ENCODE measurements at places on chromosomes 3 and 15.

DNA sequence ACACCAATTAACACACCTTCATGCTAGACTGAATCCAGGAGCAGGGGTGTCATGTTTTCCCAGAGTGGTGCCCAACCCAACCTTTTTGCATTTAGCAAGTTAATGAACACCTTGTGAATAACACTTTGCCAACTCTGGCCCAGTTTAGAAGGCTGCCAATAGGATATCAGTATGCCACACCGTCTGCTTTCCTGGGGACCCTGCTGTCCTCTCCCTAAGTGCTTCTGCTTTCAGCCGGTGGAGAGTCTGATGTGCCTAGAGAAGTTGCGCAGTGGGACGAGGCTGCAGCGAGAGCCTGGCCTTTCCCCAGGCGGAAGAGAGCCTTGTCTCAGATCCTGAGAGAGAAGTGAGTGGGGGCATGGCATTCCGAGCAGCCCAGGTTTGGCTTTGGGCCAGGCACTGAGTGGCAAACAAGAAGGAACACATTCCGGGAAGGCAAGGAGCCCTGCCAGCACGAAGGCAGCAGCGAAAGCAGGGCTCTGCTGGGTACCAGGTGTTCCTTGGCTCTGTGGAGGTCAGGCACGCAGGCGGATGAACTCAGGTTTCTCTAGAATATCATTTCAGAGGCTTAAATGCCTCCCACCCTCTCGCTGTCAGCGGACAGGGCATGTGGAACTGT, 36.9 kb downstream of the SENP8 start:
- H3K27me3 ChIP-seq = no peaks in the 10 kb centered on the region
- no peaks in the 10 kb centered on the region for H3K36me3 ChIP-seq
- H3K4me1 ChIP-seq = peaks cover 25% of the 10 kb centered on the region
- peak; percentile 90 for DNase-seq

GRCh38 chr3:17054301-17054981, 169.7 kb downstream of the PLCL2 start:
- H3K4me3 ChIP-seq = no peak overlapping the region
- H3K27ac ChIP-seq = no peak overlapping the region
- H3K27me3 ChIP-seq = no peaks in the 10 kb centered on the region
- no peaks in the 10 kb centered on the region for H3K4me1 ChIP-seq
- DNase-seq = no peak

DNA sequence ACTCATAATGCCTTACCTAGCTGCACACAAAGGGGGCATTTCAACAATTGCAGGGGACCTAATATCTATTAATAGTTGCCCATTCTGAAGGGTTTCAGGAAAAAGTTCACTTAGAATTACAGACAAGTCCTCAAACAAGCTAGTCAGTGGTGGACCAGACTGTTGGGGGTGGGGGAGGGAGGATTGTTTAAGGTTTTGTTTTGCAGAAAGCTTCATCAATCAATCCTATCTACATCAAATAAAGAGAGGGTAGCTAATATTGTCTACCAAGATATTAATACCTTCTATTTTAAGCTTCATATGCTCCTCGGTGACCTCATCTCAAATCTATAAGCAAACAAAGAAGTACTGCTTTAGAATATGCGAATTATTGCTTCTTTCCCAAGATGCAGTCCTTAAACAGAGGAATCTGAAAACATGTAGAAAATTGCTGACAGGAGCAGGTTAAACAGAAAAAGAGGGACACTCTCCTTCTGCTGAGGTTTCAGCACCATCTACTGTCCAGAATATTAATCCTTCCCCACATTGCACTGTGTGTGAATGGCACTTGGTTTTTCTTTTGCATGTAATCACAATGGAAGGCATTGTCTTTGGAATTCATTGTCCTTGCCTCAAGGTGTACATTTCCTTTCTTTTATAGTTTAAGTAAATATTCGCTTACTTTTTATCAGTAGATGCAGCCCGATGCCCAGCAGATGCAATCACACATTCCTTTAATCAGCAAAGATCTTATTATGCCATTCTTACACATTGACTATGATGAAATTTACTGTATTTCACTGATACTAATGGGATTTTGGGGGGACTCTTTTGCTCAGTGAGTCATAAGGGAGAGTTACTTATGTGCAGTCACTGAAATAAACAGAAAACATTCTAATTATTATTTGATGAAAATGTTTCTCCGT, 94.7 kb downstream of the IL5RA start:
- DNase-seq = no peak
- no peak overlapping the region for H3K4me3 ChIP-seq
- H3K4me1 ChIP-seq = no peaks in the 10 kb centered on the region
- no peak overlapping the region for H3K27ac ChIP-seq
- H3K36me3 ChIP-seq = no peaks in the 10 kb centered on the region
- no peaks in the 10 kb centered on the region for H3K27me3 ChIP-seq

- no peak overlapping the region for H3K27ac ChIP-seq
- H3K4me1 ChIP-seq = no peaks in the 10 kb centered on the region
- no peak overlapping the region for H3K4me3 ChIP-seq
- peaks cover 77% of the 10 kb centered on the region for H3K36me3 ChIP-seq
- no peaks in the 10 kb centered on the region for H3K27me3 ChIP-seq
- no peak for DNase-seq
Observed at GRCh38 chr15:80179025-80179759, 26.4 kb downstream of the FAH start.

DNA sequence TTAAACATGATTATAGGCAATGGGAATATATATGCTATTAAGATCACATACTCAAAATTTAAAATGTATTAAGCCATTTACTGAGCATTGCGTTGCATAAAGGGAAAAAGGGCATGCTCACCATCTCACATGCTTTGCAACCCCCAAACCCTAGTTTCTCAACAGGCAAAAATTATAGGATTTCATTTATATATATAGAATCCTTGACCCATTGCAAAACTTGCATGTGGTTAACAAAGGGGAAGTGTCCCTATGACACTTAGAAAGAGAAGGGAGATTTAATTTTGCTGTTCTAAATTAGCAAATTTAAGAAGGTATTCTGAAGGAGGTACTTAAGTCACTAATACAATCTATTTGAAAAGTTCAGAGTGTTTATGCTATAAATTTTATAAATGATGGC, 837.8 kb downstream of the DIPK2A start:
- H3K4me3 ChIP-seq = no peak overlapping the region
- no peak for DNase-seq
- H3K36me3 ChIP-seq = no peaks in the 10 kb centered on the region
- H3K27me3 ChIP-seq = no peaks in the 10 kb centered on the region

- no peak overlapping the region for H3K4me3 ChIP-seq
- H3K27me3 ChIP-seq = no peaks in the 10 kb centered on the region
- no peak overlapping the region for H3K27ac ChIP-seq
Observed at GRCh38 chr3:59970376-59970775, 920.6 kb upstream of the CFAP20DC start.

DNA sequence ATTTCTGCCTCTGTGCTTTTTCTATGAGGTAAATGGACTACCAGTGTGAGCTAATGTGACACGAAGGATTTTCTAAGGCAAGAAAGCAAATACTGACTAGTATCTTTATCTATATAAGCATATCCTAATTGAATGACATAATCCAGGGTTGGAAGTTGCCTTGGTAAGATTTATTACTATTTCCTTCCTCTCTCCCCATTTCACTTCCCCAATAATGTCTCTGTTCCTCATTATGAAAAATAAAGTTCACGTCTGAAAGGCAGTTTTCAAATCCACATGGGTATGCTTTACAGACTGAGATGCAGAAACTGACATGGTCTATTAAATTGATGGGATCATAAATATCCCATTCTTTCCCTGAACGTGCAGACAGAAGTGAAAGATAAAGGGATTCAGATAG, 86.0 kb downstream of the DTWD1 start:
- peaks cover 11% of the 10 kb centered on the region for H3K4me1 ChIP-seq
- H3K4me3 ChIP-seq = no peak overlapping the region
- no peaks in the 10 kb centered on the region for H3K27me3 ChIP-seq
- no peak for DNase-seq

- peak overlapping the region; percentile 34 for H3K27ac ChIP-seq
- H3K4me1 ChIP-seq = peaks cover 61% of the 10 kb centered on the region
- H3K27me3 ChIP-seq = no peaks in the 10 kb centered on the region
- DNase-seq = peak; percentile 34
- H3K36me3 ChIP-seq = no peaks in the 10 kb centered on the region
- no peak overlapping the region for H3K4me3 ChIP-seq
Observed at GRCh38 chr15:52010633-52011595, 8.1 kb upstream of the MAPK6 start.

- H3K4me1 ChIP-seq = no peaks in the 10 kb centered on the region
- H3K27ac ChIP-seq = no peak overlapping the region
- H3K36me3 ChIP-seq = no peaks in the 10 kb centered on the region
- H3K4me3 ChIP-seq = no peak overlapping the region
Observed at GRCh38 chr3:59311231-59311630, 261.4 kb upstream of the CFAP20DC start.
